ENCODE measurements at places on chromosomes 11 and 22.

DNA sequence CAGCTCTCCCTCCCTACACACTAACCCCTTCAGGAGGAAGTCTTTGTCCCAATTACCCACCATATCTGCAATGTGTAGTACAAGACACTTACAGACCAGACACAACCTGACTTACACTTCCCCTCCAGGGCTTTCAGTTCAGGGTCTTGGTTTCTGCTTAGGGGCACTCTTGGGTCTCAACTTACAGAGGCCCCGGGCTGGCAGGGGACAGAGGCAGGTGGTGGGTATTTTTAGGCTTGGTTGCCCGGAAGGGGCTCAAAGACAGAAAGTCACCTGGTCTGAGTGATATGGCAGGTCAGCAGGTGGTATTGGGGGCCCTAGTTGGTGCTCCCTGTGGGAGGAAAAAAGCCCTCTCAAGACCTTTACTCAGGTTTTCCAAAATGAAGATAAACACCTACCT, 3.4 kb upstream of the TMEM184B start:
- no peak for DNase-seq

DNA sequence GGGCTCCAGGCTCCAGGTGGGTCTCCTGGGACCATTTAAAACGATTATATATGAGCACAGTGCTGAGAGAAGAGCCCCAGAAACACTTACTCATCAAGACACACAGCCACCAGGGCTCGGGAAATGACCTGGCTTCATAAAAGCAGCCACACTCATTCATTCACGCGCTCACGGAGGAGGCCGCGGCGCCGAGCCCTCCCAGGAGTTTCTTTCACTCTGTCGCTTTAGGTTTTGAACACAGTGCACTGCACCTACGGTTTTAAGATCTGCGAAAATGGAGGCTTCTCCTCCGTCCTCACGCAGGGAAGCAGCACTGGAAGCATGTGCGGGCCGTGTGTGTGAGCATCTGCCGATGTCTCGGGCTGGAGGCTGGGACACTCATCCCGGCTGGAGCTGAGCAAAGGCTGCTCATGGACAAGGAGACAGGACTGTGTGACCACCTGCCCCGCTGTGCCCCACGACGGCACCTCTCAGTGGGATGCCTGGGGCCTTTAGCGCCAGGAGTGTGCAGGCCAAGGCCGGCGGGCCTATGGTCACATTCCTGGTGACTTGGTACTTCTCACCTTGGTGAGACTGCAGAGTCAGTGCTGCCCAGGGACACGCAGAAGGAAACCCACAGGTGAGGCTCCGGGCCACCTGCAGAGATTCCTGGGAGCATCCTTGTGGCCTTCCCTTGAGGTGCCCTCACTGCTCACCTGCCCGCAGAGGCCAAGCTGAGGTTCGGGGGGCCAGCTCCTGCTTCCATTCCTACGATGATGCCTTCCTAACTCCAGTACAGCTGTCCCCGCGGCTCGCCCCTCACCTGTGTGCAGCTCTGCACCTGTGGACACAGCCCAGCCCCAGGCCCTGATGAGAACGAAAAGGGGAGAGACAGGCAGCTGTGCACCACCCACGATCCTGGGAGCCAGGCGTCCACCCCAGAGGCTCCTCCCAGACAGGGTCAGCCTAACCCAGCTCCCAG, 872.0 kb downstream of the BRD1 start:
- no peak for DNase-seq

DNA sequence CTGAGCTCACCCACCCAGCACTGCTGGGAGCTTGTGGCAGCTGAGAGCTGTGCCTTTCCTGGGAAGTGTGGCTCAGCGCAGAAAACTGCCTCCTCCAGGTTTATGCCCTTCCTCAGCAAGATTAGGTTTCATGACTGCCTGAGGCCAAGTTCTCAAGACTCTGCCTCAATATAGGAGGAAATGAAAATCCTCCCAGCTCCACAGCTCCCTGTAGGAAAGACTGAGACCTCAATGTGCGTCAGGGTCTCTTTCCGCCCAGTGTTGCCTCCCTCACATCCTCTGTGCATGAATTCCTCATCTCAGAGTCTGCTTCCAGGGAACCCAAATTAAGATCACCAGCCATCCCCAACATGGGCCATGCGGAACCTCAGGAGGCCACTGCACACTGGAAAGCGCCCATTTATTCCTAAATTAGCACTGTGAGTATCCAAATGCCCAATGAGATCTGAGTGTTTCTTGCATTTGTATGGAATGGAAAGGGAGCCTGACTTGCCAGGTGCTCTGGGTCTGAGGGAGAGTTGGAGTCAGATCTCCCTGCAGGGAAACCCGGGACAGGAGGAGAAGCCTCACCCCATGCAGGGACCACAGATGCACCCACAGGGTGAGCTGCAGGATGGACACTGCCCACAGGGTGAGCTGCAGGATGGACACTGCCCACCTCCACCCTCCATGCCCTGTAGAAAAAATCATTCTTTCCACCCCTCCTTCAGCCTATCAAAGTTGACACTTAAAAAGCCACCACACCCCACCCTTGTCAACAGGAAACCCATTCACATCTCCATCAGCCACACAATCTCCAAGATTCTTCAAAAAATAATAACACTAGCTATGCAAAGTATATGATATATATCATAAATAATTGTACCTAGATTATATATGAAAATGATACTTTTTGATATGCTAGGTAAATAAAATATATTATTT, 97.4 kb upstream of the IGLL5 start:
- no peak for DNase-seq

GRCh38 chr11:34135439-34135838, 30.0 kb downstream of the NAT10 start:
- no peak for DNase-seq

DNA sequence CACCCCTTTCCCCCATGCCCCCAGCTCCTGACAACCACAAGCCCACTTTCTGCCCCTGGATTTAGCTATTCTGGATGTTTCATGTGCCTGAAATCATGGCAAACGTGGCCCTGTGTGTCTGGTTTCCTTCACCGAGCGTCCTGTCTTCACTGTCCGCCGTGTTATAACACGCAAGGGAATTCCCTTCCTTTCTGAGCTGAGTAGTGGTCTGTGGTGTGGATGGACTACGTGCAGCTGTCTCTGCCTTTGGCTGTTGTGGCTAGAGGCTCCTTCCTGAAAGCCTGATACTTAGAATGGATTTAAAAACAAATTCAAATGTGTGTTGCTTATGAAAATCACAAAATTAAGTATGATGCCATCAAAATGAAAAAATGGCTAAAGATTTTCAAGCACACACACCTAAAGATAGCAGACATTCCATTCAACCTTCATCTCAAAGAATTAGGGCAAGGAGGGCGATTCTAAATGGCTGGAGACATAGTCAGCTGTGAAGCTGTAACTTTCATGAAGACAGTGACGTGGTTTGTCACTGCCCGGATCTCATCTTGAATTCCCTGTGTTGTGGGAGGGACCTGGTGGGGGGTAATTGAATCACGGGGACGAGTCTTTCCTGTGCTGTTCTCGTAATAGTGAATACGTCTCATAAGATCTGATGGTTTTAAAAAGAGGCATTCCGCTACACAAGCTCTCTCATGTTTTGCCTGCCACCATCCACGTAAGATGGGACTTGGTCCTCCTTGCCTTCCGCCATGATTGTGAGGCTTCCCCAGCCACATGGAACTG, 30.5 kb downstream of the KCNQ1 start:
- DNase-seq = no peak

GRCh38 chr22:28734393-28734792, 7.2 kb downstream of the CHEK2 start:
- DNase-seq = no peak
